ENCODE measurements at places on chromosomes 6 and 20.
A peak's percentile ranks its signal among the peaks of the same experiment; 100 is the strongest.

DNA sequence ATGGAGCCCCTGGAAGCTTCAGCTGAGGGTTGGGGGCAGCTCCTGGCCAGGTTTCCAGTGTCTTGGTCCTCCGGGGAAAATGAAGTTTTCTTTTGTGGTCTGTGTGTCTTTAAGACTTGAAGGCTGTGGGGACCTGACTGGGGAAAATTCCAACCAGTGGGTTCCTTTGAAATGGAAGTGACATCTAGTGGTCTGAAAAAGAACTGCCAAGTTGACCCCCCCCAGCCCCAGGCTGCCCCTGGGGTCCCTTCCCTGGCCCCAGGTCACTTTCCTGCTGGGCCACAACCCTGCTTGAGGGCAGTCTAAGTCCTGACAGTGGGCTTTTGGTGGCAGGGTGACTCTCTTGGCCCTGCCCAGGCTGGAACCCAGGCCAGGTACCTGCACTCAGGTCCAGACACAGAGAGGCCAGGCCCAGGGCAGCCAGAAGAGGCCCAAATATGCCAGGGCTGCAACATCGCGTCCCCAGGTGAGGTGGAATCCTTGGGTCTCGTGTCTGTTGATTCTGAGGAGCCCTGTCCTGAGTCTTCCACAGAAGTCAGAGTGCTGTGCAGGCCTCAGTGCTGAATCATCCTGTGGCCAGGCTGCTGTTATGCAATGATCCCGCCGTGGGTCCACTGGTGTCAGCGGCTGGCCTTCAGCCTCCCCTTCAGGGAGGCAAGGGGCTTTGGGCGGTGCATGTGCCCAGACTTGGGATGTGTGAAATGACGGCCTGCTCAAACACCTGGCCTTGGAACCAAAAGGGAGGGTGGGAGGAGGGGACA is 68.4 kb downstream of the VEGFA start:
- no peak for DNase-seq

DNA sequence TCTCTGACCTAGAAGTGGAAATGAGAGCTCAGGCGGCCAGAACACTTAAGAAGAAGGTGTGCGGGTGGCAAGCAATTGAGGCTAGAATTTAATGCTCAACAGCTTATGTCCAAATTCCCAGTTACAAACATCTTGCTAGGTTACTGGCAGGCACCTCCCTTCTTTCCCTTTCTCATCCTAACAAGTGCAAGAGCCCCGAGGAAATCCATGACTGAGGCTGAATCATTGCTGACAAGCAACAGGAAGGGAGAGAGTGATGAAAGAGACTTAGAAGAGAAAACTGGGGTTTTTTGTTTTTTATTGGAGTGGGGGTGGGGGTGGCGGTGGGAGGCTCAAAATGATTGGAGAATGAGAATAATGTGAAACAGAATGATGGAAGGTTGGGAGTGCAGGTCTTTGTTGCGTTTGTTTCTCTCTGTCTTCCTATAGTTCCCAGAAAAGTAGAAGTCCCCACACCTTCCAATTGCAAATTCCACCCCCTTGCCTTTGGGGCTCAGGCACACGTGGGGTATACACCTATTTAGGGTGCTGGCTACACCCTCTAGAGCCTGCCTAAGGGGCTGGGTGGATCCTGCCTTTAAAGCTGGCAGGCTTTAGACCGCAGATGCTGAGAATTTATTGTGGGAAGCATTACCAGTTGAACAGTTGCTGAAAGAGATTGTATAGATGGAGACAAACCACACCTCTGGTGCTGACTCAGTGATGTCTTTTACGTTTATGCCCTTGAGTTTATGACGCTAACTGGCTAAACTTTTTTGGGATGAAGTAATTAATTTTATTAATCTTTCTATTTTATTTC is 1.4 kb downstream of the FAM83B start:
- DNase-seq, result peak; percentile 51

DNA sequence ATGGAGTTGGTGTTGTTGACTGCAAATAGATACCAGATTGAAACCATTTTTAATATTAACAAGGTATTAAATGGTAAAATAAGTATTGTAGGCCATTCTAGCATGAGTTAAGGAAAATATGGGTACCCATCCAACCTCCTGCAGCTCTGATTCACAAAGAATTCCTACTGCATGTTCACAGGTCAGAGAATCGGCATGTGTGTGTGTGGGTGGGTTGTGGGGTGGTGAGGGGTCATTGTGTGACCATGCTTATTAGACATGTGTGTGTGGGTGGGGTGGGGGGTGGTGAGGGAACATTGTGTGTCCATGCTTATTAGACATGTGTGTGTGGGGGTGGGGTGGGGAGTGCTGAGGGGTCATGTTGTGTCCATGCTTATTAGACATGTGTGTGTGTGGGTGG is 3.2 kb downstream of the IYD start:
- DNase-seq, result no peak

DNA sequence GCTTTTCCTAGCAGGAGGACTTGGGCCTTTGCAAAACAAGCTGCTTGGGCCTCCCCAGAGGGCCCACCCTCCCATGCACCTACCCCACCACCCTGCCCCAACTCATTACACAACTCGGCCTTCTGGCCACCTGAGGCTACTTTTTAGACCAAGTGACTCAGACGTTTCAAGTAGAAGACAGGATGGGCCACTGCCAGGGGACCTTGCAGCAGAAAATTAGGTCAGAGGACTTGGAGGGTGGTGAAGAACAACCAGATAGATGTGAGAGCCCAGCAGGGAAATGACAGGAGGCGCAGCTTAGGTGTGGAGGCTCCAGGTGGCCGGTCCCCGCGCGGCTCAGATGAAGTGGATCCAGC is 1.4 kb downstream of the PPP1R3D start:
- DNase-seq, result no peak

- no peak for DNase-seq
These were observed at the start of gene RIMS1 for GRCh38 chr6:71886184-71887005. TSS of gene RIMS1 (plus strand) at chr6:71886550. CDS start at chr6:71887024, 474 bp downstream.

- no peak for DNase-seq
These were observed 192.2 kb upstream of the SYNDIG1 start for GRCh38 chr20:24277196-24277595.

DNA sequence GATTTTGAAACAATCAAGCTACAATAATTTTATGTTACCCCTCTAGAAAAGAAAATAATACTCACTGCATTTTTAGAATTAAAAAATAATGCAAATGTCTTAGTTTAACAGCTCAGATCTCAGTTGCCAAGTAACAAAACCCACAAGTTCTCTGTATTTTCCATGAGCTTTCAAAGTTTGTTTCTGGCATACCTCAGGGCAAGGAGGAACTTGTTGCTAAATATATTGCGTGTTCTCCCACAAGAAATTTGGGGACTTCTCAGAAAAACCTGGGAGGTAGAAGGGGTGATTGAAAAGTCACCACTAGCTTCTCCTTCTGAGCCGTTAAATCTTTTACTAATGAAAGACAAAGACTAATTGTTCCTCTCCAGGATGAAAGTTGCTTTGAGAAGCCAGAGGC is 236.8 kb upstream of the MARCKS start:
- DNase-seq, result no peak

GRCh38 chr6:36724514-36725390 is 27.1 kb downstream of the RAB44 start:
- peak; percentile 23 for DNase-seq

DNA sequence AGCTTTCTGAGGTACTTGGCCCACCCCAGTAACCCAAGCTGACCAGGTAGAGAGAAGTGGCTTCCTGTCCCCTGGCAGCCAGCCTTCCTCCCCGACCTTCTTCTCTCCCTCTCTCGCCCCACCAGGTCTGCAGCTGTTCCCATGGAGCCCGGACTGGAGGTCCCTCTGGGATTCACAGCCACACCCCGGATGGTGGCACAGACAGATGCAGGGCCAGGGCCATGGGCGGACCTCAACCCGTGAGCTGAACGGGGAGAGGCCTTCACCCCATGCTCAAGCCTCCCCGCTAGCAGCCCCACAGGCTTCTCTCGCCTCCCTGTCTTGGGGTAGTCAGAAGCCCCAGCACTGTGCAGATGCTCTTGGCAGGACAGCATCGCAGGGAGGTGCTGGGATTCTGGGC is 41.3 kb downstream of the CPXM1 start:
- DNase-seq, result no peak

- no peak for DNase-seq
These were observed 73.7 kb downstream of the SLC22A3 start for GRCh38 chr6:160421854-160422253.

DNA sequence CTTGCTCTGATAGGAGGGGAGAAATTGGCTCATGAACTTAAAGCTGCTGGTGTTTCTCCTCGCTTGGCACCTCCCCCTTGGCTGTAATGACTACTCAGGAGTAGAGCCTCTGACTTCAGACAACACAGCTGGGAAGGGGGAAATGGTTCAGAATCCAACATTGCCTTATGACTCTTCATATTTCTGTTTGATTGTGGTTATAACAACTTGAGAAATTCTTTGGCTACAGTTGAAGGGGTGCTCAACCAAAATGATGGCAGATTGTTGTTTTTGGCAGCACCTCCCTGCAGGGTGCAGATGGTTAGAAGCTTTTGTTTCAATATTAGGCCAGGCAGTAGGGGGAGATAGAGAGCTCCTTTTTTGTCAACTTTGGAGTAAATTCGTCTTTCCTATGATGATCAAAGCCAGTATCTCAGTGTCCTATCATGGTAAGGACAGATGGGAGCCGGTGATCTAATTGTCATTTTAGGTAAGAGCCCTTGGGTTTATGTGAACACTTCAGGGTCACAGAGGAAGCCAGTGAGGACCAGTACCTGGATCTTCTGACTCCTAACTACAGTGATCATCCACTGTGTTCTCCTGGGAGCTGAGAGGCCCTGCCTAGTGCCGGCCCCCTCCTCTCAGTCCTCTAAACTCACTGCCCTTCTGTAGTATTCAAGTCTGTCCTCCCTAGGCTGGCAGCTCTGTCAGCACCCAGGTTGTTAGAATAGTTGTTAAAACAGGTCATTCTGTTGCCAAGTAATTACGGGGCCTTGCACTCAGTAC is 39.9 kb downstream of the RPRD1B start:
- no peak for DNase-seq

DNA sequence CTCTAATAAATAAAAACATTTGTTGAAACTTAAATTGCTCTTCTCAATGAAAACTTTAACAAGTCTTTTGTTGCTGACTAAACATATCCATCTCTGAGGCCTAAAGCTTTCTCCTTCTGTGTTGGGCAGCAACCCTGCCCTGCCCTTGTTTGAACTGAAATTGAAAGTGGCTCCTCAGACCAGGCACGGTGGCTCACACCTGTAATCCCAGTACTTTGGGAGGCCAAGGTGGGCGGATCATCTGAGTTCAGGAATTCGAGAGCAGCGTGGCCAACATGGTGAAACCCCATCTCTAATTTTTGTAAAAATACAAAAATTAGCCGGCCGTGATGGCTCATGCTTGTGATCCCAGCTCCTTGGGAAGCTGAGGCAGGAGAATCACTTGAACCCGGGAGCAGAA is 29.2 kb upstream of the GNRH2 start:
- DNase-seq, result no peak

GRCh38 chr20:39941245-39941644 is 747.8 kb downstream of the MAFB start:
- DNase-seq, result no peak

DNA sequence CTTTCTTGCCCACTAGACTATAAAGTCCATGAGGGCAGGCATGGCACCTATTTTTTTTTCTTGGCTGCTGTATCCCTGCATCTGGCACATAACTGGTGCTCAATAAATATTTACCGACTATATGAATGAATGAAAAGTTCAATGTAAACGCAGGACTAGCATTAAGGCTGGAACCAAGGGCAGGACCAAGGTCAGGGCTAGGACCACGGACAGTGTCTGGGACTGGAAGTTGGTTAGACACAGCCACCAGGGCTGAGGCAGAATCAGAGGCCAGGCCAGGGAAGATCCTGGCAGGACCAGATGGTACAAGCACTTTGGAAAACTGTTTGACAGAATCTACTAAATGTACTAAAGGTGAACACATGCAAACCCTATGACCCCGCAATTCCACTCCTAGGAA is 3.7 kb downstream of the TNXB start:
- DNase-seq, result no peak

GRCh38 chr20:48626938-48627736 is 200.7 kb downstream of the PREX1 start:
- no peak for DNase-seq

DNA sequence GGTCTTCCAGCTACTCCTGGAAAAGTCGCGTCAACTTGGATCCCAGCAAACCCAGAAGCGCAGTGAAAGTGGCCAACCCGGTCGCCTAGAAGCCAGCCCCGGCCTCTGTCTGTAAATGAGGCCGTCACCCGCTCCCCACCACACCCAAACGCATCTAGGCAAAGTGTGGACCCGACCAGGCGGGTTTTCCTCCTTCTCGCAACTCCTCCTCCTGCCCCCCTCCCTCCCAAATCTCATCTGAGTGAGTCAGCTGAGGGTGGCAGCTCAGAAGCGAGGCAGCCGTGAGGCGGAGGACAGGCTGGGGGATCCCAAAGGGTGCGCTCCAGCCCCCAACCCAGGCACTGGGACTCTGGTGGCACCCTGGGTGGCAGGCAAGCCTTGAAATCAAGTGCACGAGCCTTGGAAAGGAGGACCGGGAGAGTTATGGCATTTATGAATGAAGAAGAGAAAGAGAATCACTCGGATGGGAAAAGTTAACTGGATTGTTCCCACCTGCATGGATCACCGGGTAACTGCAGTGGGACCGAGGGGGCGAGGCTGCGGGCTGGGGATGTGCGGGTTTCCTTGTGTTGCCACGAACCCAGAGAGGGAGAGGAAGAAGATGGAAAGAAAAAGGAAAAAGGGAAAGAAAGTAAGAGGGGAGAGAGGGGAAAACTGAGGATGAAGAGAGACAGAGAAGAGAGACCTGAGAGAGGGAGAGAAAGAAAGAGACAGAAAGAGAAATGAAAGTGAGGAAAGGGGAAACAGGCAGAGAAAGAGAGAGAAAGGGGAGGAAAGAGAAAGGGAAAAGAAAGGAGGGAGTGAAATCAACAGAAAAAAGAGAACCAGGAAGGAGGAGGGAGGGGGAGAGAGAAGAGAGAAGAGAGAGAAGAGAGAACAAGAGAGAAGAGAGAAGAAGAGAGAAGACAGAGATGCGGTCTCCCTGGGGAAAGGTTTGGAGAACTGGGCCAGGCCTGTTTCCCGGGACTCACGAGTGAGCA is at the start of gene APCDD1L:
TSS of gene APCDD1L (minus strand) at position 167 of the 980 bp plus-strand sequence. CDS start 692 bp downstream, outside the sequence.
- DNase-seq, result no peak

GRCh38 chr6:105793130-105793529 is 293.0 kb upstream of the PRDM1 start:
- DNase-seq, result no peak

DNA sequence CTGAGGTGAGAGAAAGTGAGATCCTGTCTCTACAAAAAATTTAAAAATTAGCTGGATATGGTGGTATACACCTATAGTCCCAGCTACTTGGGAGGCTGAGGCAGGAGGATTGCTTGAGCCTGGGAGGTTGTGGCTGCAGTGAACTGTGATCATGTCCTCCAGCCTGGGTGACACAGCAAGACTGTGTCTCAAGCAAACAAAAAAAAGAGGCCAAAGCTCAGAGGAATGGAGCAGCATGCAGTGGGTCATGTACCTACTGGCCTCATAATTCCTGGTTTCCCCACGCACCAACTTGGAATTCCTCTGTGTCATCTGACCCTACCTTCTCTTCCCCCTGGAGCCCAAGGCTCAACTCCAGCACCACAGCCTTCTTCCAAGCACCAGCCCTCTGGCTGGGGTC is 15.1 kb upstream of the PLEKHG1 start:
- no peak for DNase-seq

DNA sequence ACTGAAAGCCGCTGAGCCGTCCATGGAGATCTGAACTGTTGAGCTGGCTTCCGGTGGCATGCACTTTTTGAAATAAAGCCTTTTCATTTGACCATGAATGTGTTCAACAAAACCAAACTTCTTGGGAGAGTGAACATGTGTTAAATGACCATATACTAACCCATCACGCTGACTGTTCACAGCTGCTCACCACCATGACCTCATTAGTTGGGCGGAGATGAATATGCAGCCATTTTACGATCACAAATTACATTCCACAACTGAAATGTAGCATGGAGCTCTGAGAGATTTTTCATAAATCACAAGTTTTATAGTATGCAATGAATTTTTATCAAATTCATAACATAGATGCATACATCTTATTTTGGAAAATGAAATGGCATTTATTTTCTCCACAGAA is 4.2 kb downstream of the RAMACL start:
- no peak for DNase-seq
